Esophagus squamous epithelium (tissue), 5 donors: ENCODE measurements at places on chromosomes 13 and 19. TPM values are rescaled to one million over a fixed set of nuclear protein-coding genes. Genes with fewer than 3 reads are reported as not detected.
A peak's percentile ranks its signal among the peaks of the same experiment; 100 is the strongest.

The ZNF66 gene
- total RNA-seq: 7.1 TPM

DNA sequence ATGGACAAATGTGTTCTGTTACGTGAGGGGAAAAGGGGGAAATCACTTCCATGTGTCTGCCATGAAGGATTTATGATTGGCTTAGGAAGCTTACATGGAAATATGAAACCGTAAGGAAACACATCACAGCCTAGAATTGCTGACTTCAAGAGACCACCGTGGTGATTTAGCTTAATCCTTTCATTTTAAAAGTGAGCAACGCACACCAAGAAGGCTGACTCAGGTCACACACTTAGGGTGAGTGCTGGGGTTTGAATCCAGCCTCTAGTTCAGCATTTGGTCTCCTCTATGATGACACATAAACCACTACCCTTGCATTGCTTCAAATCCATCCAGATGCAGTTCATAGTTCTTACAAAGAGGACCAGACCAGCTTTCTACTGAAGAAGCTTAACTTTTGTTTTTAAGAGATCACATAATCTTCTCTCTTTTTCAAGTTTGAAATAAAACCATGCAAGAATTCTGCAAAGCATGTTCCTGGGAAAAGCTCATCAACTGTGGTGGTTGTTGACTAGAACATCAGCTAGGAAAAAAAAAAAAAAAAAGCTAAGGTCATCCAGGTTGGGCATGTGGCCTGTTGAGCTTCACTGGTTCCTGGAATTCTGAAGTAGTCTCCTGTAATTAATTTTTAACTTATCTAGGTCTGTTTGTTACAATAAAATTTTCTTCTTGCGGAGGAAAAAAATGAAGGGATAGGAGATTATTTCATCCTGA is 60.2 kb upstream of the KL start:
- H3K4me1 ChIP-seq: no peaks in the 10 kb centered on the region
- DNase-seq: no peak
- H3K36me3 ChIP-seq: no peaks in the 10 kb centered on the region
- H3K27me3 ChIP-seq: no peaks in the 10 kb centered on the region
- H3K27ac ChIP-seq: no peak overlapping the region

DNA sequence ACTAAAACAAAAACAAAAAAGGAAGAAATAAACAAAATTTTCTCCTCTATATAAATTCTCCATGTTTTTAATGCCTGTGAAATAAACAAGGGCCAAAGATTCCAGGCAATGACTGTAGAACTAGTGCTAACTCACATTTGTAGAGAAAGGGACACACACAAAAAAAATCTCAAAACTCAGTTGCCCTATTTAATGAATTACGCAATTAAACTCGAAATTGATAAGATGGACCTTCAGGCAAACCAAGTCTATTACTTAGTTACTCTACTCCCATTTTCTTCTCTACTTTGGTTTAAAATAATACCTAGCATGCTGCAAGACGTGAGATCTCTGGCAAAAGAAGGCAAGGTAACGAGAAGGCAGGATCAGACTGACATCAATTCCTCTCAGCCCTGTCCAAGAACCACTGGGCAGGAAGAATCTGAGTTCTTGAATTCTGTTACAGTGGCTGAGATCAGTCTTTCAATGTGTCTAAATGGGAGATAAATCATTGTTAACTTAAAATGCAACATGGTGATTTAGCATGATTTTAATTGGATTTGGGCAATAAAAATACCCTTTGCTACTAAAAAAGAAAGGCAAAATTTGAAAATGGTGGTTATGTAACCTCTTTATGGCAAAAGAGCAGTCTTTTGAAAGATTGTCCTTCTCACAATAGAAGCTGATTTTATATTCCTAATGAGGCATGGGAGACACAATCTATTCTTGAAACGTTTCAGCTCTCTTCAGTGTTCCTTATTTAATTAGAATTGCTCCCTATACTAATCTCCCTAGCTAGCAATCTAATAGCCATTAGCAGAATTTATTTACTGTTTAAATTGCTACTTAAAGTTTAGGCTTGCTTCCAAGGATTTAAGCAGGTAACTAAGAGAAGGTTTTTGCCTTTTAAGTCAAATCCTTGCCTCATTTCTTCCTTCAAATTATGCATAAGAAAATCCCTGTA is 25.9 kb downstream of the SPRY2 start:
- no peak overlapping the region for H3K27ac ChIP-seq
- no peaks in the 10 kb centered on the region for H3K4me1 ChIP-seq
- no peak for DNase-seq
- H3K36me3 ChIP-seq: no peaks in the 10 kb centered on the region
- no peak overlapping the region for H3K4me3 ChIP-seq
- H3K27me3 ChIP-seq: no peaks in the 10 kb centered on the region

The IGFL1 gene
- 46.0 TPM for total RNA-seq

DNA sequence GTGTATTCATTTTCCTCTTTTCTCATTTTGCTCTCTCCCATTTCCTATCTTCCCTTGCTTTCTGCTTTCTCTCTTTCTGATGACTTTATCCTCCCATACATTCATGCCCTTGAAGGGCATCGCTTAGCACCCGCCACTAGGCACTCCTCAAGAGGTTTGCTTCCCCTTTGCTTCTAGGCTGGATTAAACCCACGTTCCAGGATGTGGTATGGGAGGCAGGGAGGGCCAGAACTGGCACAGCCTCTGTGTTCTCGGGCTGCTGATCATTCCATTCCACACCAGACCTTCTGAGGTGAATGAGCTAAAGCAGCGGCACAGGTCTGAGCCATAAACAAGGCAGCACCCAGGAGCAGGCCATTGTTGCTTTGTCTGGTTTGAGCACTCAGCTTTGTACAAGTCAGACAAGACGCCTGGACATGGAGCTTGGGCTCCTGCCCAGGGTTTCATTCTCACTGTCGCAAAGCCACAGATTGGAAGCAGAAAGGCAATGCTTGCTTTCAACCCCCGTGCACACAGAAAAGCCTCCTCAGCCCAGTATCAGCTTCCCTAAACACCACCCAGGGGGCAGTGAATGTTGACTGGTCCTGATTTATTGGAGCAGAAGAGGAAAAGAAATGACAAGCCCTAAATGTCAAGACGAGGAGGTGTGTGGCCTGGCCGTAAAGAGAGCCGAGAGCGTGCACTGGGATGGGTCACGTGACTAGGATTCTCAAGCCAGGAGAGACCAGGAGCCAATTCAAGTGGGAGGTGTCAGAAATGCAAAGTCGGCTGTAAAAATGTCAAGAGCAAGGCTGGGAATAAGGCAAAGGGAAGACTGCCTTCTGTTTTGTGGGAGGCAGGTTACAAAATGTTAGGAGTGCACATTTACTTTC is 218.0 kb upstream of the SERP2 start:
- peak overlapping the region; percentile 12 for H3K4me3 ChIP-seq
- peaks cover 13% of the 10 kb centered on the region for H3K4me1 ChIP-seq
- no peaks in the 10 kb centered on the region for H3K27me3 ChIP-seq
- H3K27ac ChIP-seq: no peak overlapping the region
- H3K36me3 ChIP-seq: no peaks in the 10 kb centered on the region
- no peak for DNase-seq

The PLEKHJ1 gene
- total RNA-seq: 50.8 TPM

The CYP2A6 gene
- not detected for total RNA-seq

DNA sequence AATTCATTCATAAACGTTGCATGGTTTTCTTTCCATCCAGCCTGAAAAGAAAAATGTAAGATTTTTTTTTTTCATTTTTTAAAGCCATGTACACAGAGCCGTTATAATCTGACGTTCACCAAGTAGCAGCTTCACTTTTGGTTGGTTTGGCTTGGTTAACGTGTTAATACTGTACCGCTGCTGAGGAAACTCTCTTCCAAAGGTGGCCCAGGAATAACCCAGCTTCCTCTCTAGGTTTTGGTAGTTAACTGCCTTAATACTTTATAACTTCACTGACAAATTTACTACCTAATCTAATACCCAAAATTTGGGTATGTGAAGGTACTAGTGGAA is 1.7 kb downstream of the INTS6 start:
- DNase-seq: no peak
- peak overlapping the region; percentile 98 for H3K27ac ChIP-seq
- H3K4me3 ChIP-seq: peak overlapping the region; percentile 87

- no peak overlapping the region for H3K27ac ChIP-seq
- no peaks in the 10 kb centered on the region for H3K4me1 ChIP-seq
- no peaks in the 10 kb centered on the region for H3K27me3 ChIP-seq
- DNase-seq: no peak
- no peaks in the 10 kb centered on the region for H3K36me3 ChIP-seq
Measured at GRCh38 chr19:29587518-29587986, 18.5 kb upstream of the POP4 start.

GRCh38 chr13:71460211-71460610 is 406.8 kb downstream of the DACH1 start:
- H3K36me3 ChIP-seq: no peaks in the 10 kb centered on the region
- no peak for DNase-seq
- no peaks in the 10 kb centered on the region for H3K27me3 ChIP-seq
- no peak overlapping the region for H3K4me3 ChIP-seq
- H3K4me1 ChIP-seq: no peaks in the 10 kb centered on the region
- no peak overlapping the region for H3K27ac ChIP-seq

- no peaks in the 10 kb centered on the region for H3K36me3 ChIP-seq
- H3K27ac ChIP-seq: no peak overlapping the region
- H3K4me3 ChIP-seq: no peak overlapping the region
- no peaks in the 10 kb centered on the region for H3K27me3 ChIP-seq
- DNase-seq: no peak
Measured at GRCh38 chr19:15317392-15318071, 14.8 kb downstream of the BRD4 start.

The LENG9 gene
- 9.2 TPM for total RNA-seq

The LYPD3 gene
- total RNA-seq: 354 TPM

GRCh38 chr13:25881971-25882451 is 169.8 kb downstream of the SHISA2 start:
- no peaks in the 10 kb centered on the region for H3K4me1 ChIP-seq
- DNase-seq: no peak
- H3K27me3 ChIP-seq: peaks cover 15% of the 10 kb centered on the region
- no peaks in the 10 kb centered on the region for H3K36me3 ChIP-seq
- H3K4me3 ChIP-seq: no peak overlapping the region
- no peak overlapping the region for H3K27ac ChIP-seq

GRCh38 chr19:38685666-38686529 is 38.4 kb downstream of the ACTN4 start:
- peaks cover 93% of the 10 kb centered on the region for H3K4me1 ChIP-seq
- H3K36me3 ChIP-seq: no peaks in the 10 kb centered on the region
- no peaks in the 10 kb centered on the region for H3K27me3 ChIP-seq
- peak overlapping the region; percentile 95 for H3K27ac ChIP-seq
- no peak for DNase-seq

DNA sequence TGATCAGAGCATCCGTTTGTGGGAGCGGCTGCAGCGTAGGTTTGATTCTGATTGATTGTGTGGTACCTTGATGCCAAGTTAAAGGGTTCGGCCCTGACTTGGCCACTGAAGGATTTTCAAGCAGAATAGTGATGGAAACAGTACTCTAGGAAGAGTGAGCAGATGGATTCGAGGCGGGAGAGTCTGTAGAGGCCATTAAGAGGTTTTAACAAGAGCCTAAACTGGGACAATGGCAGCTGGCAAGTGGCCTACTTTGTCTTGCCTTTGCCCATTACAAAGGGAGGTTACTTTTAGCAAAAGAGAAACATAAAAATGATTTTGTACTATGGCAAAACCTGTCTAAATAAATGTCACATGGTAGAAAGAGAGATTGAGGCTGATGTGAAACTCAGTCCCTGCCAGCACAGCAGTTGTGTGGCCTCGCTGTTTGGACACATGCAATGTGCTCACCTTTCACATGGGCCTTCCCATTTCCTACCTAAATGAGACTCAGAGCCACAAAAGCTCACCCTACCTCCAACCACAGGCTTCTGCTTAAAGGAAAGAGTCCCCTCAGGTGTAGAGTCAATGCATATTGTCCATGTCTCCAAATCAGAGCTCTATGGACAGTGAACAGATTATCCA is 62.4 kb upstream of the RAP2A start:
- no peak overlapping the region for H3K4me3 ChIP-seq
- H3K27ac ChIP-seq: no peak overlapping the region
- no peaks in the 10 kb centered on the region for H3K27me3 ChIP-seq
- H3K36me3 ChIP-seq: peaks cover 12% of the 10 kb centered on the region

The ZNF723 gene
- not detected for total RNA-seq

The SIGLEC11 gene
- not detected for total RNA-seq

GRCh38 chr13:23680845-23681669 is 110.8 kb downstream of the TNFRSF19 start:
- H3K4me1 ChIP-seq: no peaks in the 10 kb centered on the region
- no peaks in the 10 kb centered on the region for H3K36me3 ChIP-seq
- H3K27me3 ChIP-seq: no peaks in the 10 kb centered on the region
- H3K27ac ChIP-seq: no peak overlapping the region

DNA sequence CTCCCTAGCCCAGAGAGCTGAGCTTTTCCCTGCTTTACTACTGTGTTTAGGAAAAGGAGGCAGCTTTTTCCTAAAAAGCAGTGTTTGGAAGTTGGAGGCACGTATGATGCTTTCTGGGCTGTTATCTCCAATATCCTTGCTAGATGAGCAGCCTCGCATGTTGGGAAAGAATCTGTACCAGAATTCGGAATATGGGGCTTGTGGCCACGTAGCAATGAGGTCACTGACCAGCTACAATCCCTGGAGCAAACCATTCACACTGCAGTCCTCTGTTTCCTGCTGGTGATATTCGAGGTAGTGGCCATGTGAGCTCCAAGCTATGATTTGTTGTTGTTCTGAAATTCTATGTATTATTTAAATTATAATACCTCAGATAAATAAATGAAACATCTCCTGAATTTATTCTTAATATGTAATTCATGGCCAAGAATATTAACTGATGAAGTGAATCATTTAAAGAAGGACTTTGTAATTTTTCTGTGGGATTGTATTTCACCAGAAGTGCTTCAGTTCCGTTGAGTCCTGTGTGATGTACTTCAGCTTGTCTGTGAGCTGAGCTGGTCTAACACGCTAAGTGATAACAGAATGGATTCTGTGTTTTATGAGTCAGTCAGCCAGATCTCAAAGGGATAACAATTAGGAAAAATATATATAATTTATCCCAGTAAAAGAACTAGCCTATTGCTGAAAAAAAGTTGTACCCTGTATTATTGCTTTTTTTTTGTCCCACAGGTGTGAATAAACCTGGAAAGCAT is 319.5 kb downstream of the SHISA2 start:
- no peaks in the 10 kb centered on the region for H3K27me3 ChIP-seq
- H3K36me3 ChIP-seq: no peaks in the 10 kb centered on the region

The KL gene
- 0.67 TPM for total RNA-seq

- H3K4me1 ChIP-seq: no peaks in the 10 kb centered on the region
- H3K27me3 ChIP-seq: no peaks in the 10 kb centered on the region
- DNase-seq: no peak
Measured at GRCh38 chr19:23093832-23094231, 23.0 kb upstream of the ZNF730 start.

The SELENOV gene
- total RNA-seq: not detected

DNA sequence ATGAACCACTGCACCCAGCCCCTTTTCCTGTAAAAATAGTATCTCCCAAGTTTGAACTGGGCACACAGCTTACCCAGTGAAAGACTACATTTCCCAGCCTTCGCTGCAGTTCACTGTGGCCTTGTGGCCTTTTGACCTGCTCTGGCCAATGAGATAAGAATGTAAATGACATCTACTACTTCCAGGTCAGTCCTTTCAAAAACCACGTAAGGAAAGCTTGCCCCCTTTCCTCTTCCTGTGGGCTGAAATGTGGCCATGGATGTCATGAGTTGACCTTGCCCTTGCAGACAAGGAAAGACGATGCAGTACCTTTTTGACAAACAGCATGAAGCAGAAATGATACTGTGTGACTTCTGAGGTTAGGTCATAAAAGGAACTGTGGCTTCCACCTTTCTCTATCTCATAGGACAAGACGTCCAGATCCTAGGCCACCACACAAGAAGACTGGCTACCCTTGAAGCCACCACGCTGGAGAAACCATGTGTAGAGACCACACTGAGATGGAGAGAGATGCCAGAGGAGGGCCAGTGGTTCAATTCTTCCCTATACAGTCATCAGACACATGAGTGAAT is 19.9 kb downstream of the ACER1 start:
- H3K27me3 ChIP-seq: peaks cover 12% of the 10 kb centered on the region
- H3K36me3 ChIP-seq: no peaks in the 10 kb centered on the region
- DNase-seq: no peak
